ENCODE measurements at places on chromosomes 7 and 10.

GRCh38 chr7:149759093-149759860, 14.1 kb downstream of the ZNF467 start:
- DNase-seq: no peak

GRCh38 chr10:17073725-17074540, 55.7 kb downstream of the CUBN start:
- no peak for DNase-seq

DNA sequence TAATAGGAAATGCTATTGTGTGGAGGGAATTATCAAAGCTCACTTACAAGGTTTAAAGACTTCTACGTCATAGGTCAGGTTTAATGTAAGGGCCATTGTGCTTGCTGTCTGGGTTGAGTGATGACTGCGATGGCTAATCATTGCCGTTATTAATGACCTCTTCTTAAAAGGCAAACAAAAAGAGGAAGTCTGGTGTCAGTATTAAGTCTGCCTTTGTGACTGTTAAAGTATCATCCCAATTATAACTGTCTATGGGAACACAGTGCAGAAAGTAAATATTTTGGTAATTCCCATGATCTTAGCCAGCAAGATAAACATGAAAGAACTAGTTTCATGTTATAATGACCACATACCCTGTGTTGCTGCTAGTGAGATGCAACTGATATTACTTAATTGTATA, 382.4 kb downstream of the BBS9 start:
- no peak for DNase-seq

- no peak for DNase-seq
Measured at GRCh38 chr7:55512635-55513191, 59.6 kb downstream of the VOPP1 start.

DNA sequence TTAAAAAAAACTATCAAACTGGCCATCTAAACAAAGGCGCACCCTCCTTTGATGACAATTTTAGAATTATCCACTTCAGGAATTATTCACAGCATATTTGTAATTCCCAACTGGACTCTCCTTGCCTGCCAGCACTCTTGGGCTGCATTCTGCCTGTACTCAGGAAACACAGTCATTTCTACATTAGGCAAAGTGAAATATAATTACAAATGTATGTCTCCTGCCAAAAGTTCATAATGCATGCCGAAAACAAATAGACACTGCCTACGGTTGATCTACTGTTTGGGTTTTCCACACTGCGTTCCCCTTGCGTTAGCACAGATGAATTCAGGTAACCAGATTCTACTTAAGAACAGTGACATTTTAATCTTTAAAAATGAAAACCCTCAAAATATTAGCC, 1.9 kb downstream of the HGF start:
- DNase-seq: no peak

GRCh38 chr7:128453836-128454804, 1.6 kb upstream of the HILPDA start:
- no peak for DNase-seq

- peak; percentile 40 for DNase-seq
Measured at GRCh38 chr7:128940494-128941322, 3.0 kb downstream of the IRF5 start.

GRCh38 chr7:151244196-151244840, 4.2 kb downstream of the SMARCD3 start:
- peak; percentile 76 for DNase-seq

Measured in stimulated activated naive CD8-positive, alpha-beta T cell treated with anti-CD3 and anti-CD28 coated beads, Interleukin-15, Interleukin-2, amounts not matched to agents 100 U/mL and 50 U/mL, for 24 hours (primary cell).